Activated B cell treated with CpG ODN at 0.5 μM for 24 hours (primary cell): ENCODE measurements at places on chromosomes 11 and 22. TPM values are rescaled to one million over a fixed set of nuclear protein-coding genes. Genes with fewer than 3 reads are reported as not detected.

DNA sequence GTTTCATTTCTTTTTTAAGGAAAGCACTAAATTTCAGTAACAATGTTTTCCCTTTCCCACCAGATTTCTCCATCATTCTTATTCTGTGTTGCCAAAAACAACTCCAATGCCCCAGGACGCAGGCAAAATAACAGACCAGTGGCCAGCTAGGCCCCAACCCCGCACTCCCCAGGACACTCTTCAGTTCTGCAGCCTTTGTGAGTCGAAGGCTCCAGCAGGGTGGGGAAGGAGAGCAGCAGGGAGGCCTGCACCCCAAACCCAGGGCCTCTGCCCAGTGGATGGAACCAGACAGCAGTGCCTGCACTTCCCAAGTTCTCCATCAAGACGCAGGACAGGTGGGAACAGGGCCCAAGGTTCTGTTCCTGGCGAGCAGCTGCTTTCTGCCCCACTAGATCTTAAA is 34.4 kb downstream of the PPP2R1B start:
- H3K4me1 ChIP-seq, result no peaks in the 10 kb centered on the region
- H3K27ac ChIP-seq, result no peak overlapping the region
- H3K27me3 ChIP-seq, result no peaks in the 10 kb centered on the region
- H3K36me3 ChIP-seq, result peaks cover 12% of the 10 kb centered on the region

DNA sequence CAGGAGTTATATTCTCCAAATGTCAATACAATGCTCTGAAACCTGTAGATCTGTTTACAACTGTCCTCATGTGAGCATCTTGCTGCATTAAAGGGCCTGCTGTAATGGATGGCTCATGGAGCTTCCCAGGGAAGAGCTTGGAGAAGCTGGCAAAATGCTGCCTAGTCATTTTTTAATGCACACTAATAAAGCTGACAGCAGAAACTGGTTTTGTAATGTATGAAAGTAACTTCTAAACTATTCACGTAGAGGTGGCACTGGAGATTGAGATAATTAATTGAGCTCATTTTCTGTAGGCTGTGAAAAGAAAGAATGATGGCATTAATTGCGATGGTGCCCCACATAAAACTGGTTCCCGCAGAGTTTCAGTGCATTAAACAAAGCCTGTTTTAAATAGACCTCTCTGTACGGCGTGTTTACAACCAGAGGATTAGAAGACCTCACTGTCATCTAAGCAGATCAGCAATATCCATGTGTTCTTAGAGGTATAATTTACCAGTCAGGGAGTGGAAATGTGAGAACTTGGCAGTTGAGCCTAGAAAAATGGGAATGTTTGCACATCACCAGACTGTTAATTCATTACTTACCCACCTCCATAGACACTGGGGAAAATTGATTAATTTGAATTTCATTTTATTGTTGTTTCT is 16.0 kb downstream of the POLA2 start:
- H3K4me1 ChIP-seq, result peaks cover 8% of the 10 kb centered on the region
- no peaks in the 10 kb centered on the region for H3K27me3 ChIP-seq
- no peak overlapping the region for H3K27ac ChIP-seq

DNA sequence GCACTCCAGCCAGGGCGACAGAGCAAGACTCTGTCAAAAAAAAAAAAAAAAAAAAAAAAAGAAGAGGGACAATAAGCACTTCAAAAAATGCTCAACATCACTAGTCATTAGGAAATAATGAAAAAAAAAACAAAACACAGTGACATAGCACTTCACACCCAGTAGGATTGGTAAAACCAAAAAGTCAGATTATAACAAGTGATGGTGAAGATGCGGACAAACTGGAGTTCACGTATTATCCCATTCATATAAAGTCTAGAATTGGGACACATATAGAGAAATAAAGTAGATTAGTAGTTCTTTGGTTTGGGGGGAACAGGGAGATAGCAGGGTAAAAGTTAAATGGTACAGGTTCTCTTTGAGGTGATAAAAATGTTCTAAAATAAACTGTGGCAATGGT is 64.6 kb downstream of the MRTFA start:
- no peak for DNase-seq
- no peaks in the 10 kb centered on the region for H3K27me3 ChIP-seq
- no peak overlapping the region for H3K27ac ChIP-seq
- H3K4me1 ChIP-seq, result peaks cover 11% of the 10 kb centered on the region
- no peak overlapping the region for H3K4me3 ChIP-seq
- peaks cover 23% of the 10 kb centered on the region for H3K36me3 ChIP-seq

DNA sequence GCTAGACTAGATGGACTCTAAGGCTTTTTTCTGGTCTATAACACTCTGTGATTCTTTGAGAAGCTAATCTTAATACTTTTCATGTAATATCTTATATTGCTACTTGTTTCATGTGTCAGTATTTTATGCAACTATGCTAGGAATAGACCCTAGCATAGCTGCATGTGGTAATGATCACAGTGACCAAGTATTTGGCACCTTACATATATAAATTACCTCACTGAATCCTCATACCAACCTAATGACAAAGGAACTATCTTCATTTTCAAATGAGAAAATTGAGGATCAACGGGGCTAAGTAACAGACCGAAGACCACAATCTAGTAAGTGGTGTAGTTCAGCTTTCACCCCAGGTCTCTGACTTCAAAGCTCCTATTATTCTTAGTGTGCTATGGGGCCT is 327.3 kb upstream of the PITPNB start:
- H3K36me3 ChIP-seq, result no peaks in the 10 kb centered on the region
- no peak overlapping the region for H3K27ac ChIP-seq
- no peak overlapping the region for H3K4me3 ChIP-seq
- DNase-seq, result no peak
- no peaks in the 10 kb centered on the region for H3K27me3 ChIP-seq
- H3K4me1 ChIP-seq, result no peaks in the 10 kb centered on the region

DNA sequence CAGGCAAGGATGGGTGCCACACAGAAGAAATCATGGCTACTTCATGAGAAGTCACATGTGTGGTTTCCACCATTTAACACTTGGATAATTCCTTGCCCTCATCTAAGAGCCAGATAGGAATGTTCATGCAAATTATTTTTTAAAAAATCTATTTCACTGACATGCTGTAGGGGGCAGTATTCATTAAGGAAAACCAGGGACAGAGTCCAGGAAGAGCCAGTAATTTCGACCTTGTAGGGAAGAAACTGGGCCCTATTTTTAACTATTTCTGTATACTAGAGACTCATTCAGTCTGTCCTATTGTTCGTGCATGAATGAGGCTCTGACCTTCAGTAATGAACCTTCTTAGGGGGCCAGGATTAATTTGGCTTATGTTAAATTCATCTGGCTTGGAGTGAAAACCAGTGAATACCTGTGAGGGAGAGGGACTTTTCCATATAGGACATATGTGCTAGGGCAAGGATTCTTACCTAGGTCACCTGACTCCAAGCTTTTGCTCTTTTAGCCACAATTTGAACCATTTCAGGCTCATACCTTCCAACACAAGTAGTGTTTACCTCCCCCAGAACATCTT is 192.7 kb downstream of the NAV2 start:
- DNase-seq, result no peak
- no peak overlapping the region for H3K4me3 ChIP-seq

GRCh38 chr11:121032546-121032945 is 8.6 kb downstream of the TBCEL start:
- H3K4me1 ChIP-seq, result peaks cover 3% of the 10 kb centered on the region
- H3K4me3 ChIP-seq, result no peak overlapping the region
- DNase-seq, result no peak

GRCh38 chr22:23817146-23817545 is 21.7 kb downstream of the DERL3 start:
- no peak overlapping the region for H3K27ac ChIP-seq
- peaks cover 46% of the 10 kb centered on the region for H3K4me1 ChIP-seq
- H3K4me3 ChIP-seq, result no peak overlapping the region
- no peak for DNase-seq
- no peaks in the 10 kb centered on the region for H3K27me3 ChIP-seq
- peaks cover 89% of the 10 kb centered on the region for H3K36me3 ChIP-seq

- no peak for DNase-seq
- H3K4me3 ChIP-seq, result no peak overlapping the region
- no peaks in the 10 kb centered on the region for H3K27me3 ChIP-seq
- no peaks in the 10 kb centered on the region for H3K4me1 ChIP-seq
Observed at GRCh38 chr11:131095511-131096185, 179.4 kb upstream of the SNX19 start.

DNA sequence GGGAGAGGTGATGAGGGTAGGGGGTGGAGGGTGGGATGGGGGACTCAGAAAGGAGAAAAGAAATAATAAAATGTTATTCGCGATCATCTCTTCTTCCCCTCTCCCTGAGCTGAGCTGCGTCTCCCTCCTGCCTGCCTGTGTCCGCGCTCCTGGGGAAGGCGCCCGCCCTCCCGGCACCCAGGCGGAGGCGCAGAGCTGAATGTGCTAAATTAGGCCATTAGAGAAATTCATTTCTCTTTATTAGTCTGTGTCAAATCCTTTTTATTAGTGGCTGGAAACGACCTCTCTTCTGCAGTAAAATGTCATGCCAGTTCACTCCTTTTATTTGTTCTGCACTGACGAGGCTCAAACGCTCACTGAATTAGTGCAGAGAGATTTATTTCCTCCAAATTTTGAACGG is 116.1 kb downstream of the FEZ1 start:
- DNase-seq, result no peak
- H3K36me3 ChIP-seq, result no peaks in the 10 kb centered on the region
- no peak overlapping the region for H3K27ac ChIP-seq
- H3K27me3 ChIP-seq, result peaks cover 14% of the 10 kb centered on the region
- no peaks in the 10 kb centered on the region for H3K4me1 ChIP-seq

DNA sequence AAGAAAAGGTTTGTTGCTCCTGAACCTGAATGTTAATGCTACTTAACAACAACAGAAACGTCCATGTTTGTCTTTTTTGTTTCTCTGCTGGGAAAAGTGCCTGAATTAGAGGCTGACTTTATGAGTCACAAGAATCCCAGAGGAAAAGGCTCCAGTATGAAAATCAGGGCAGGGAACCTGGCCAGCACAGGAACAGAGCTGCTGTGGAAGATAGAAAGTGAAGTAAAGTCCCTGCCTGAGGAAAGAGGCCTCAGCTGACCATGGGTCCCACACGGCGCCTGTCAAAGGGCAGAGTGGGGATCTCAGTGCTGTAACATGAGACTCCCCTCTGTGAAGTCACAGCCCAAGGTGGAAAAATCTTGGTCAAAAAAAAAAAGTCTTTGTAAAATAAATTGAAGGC is 632.3 kb upstream of the CCDC90B start:
- no peaks in the 10 kb centered on the region for H3K27me3 ChIP-seq
- no peaks in the 10 kb centered on the region for H3K36me3 ChIP-seq

GRCh38 chr11:70203751-70204465 is 812 bp downstream of the FADD start:
- H3K27me3 ChIP-seq, result no peaks in the 10 kb centered on the region
- H3K36me3 ChIP-seq, result peaks cover 45% of the 10 kb centered on the region
- peak overlapping the region; percentile 93 for H3K4me3 ChIP-seq
- peak; percentile 46 for DNase-seq

- no peaks in the 10 kb centered on the region for H3K27me3 ChIP-seq
- DNase-seq, result no peak
- H3K4me3 ChIP-seq, result peak overlapping the region; percentile 72
- peaks cover 54% of the 10 kb centered on the region for H3K4me1 ChIP-seq
- peak overlapping the region; percentile 91 for H3K27ac ChIP-seq
- no peaks in the 10 kb centered on the region for H3K36me3 ChIP-seq
Observed at GRCh38 chr11:34650528-34650927, 29.6 kb downstream of the EHF start.

DNA sequence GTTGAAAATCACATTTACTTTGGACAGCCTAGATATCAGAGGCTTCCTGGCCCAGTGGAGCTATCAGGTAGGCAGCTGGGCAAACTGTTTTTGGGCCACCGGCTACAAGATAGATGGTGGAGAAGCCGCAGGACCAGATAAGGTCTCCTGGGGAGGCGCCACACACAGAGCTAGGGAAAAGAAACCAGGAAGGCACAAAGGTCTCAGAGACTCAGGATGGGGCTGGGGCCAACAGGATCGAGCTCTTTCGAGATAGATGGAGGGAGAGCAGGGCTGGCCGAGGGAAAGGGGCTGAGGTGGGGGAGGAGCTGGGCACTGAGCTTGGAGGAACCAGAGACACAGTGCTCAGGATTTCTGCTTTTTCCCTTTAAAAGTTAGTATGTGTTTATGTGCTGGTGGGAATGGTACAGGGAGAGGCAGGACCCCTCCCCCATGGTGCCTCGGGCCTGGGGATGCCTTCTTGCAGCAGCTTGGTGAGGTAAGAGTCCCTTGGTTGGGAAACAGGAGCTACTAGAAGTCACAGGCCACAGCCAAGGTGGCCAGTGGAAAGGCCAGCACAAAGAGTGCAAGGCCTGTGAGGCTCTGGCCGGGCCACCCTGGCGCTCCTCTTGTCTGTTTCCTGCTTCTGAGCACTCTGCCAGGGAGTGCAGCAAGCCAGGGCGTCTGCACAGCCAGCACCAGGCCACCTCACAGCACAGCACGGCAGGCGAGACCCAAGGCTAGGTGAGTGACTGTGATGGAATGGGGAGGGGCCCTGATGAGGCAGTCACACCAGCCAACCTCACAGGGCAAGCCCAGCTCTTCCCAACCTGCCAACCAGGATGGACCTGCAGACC is 11.5 kb upstream of the NAP1L4 start:
- H3K27me3 ChIP-seq, result no peaks in the 10 kb centered on the region
- peaks cover 85% of the 10 kb centered on the region for H3K36me3 ChIP-seq
- no peak overlapping the region for H3K4me3 ChIP-seq

- peak overlapping the region; percentile 88 for H3K27ac ChIP-seq
- H3K4me1 ChIP-seq, result peaks cover 13% of the 10 kb centered on the region
- H3K4me3 ChIP-seq, result peak overlapping the region; percentile 95
Observed at GRCh38 chr11:33040033-33040861, 875 bp downstream of the TCP11L1 start.

GRCh38 chr11:66970807-66971442 is 4.2 kb upstream of the C11orf86 start:
- H3K4me1 ChIP-seq, result no peaks in the 10 kb centered on the region
- H3K27ac ChIP-seq, result no peak overlapping the region
- H3K27me3 ChIP-seq, result peaks cover 12% of the 10 kb centered on the region
- DNase-seq, result no peak
- no peak overlapping the region for H3K4me3 ChIP-seq

The DMC1 gene
- 0.54 and 0.91 TPM in 2 replicates for total RNA-seq

The KDM4D gene
- 0.67 and 0.93 TPM in 2 replicates for total RNA-seq

The OR51B2 gene
- total RNA-seq, result not detected in 2 replicates

The WNT11 gene
- total RNA-seq, result 0.16 and 0.37 TPM in 2 replicates

The KRTAP5-8 gene
- total RNA-seq, result 0.20 and 0.42 TPM in 2 replicates

The INS gene
- not detected in 2 replicates for total RNA-seq

The CHEK1 gene
- total RNA-seq, result 9.6 and 10.5 TPM in 2 replicates

The MYEOV gene
- 0.62 TPM in 1 of 2 replicates, not detected in the other for total RNA-seq

The OVCH2 gene
- not detected in 2 replicates for total RNA-seq

The ME3 gene
- 0.71 and 1.3 TPM in 2 replicates for total RNA-seq
